ENCODE measurements at places on chromosomes 12 and 14. TPM values are rescaled to one million over a fixed set of nuclear protein-coding genes. Genes with fewer than 3 reads are reported as not detected.

GRCh38 chr12:121774968-121775474 is 18.5 kb downstream of the RHOF start:
- no peak for DNase-seq

- DNase-seq = no peak
These were observed 291.0 kb downstream of the FUT8 start for GRCh38 chr14:65703521-65703920.

DNA sequence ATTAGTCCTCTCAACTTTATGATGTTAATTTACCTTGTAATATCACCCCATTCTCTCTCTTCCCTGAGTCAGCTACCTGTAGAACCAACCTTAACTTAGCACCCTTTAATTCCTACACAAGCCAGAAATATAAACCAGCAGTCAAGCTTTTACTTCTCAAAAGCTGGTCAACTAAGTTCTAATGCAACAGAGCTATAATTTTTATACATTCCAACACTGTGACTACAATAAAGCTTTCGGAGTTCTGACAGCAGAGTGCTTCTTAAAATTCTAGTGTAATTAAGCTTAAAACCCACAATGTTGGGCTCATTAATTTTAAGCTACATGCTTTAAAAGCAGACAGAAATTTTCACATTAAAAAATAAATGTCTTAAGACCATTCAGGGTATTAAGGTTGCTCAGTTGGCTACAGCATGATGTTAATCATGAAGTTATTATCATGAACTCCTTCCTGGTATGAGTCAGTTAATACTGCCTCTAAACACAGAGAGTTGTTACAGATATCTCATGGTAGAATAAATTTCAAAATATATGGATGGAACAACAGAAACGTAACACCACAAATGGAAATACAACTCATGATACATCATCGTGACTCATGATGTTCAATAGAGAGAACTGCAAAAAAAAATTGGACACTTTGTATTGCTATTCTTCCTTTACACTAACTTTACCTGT is 126.7 kb downstream of the EPS8 start:
- DNase-seq = peak; percentile 85

- peak; percentile 84 for DNase-seq
These were observed 13.9 kb upstream of the ATP2A2 start for GRCh38 chr12:110266980-110267620.

GRCh38 chr14:95758331-95758730 is 44.4 kb upstream of the TCL1A start:
- DNase-seq = no peak

DNA sequence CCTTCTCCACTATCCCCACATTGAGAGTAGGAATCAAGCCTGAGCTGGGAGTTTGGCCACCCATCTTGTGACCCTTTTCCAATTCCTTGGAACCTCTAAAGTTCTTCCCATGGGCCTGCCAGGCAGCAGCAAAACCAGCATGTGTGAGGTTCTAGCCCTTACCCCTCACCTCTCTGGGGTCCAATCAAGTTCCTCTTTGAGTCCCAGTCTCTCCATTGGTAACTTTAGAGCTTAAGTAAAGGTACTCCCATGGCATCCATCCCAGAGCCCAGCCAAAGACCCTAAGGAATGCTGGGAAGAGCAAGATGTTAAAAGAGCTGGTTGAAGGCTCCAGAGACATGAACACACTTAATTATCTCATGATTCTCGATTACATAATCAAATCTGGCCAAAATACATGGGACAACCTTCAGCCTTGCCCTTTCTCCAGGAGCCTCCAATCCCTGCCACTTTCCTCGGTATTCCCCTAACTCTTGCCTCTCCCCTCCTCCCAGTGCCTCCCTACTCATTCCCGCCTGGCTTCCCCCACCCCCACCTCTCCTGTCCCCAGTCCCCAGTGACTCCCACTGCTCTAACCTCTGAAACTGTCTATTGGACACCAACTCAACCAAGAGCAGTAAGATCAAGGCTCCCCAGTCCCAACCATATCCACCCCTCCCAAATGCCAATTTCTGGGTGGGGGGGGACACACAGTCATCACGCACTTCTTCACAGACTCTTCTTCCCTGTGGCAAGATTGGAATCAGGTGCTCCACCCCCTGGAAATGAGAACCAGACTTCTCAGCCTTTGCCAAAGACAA is 4.8 kb upstream of the TNS2 start:
- no peak for DNase-seq

DNA sequence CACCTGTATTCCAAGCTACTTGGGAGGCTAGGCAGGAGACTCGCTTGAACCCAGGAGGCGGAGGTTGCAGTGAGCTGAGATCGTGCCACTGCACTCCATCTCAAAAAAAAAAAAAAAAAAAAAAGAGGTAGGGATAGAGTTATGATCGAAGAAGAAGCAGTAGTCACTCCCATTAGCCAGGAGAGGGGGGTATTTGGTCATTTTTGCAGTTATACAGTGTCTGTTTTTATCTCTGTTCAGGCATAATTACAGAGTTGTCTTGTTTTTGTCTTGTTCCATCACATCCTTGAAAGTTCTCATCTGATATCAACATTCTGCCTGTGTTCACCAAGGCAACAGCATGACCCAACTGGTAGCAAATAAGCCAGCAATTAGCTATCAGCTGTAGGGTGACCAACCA is 98.5 kb upstream of the TMPO start:
- DNase-seq = no peak

CPNE6 gene
- total RNA-seq = not detected

AKAP5 gene
- 1.5 TPM for total RNA-seq

Measured in H4 (cell line).